Cardiac ventricle fibroblast (primary cell): ENCODE measurements at places on chromosomes 7 and 10. TPM values are rescaled to one million over a fixed set of nuclear protein-coding genes. Genes with fewer than 3 reads are reported as not detected.

Gene HOXA13
- total RNA-seq, result not detected in 2 replicates

Gene FAM180A
- total RNA-seq, result 1.3 and 1.8 TPM in 2 replicates

Gene DIP2C
- 10.2 and 11.3 TPM in 2 replicates for total RNA-seq

Gene FKBP9
- total RNA-seq, result 178 and 181 TPM in 2 replicates

Gene ZNF365
- total RNA-seq, result 0.05 and 0.25 TPM in 2 replicates

Gene SCART1
- total RNA-seq, result 0.73 and 2.2 TPM in 2 replicates

Gene CDK6
- total RNA-seq, result 12.2 and 14.4 TPM in 2 replicates
